ENCODE measurements at places on chromosomes 12 and 14.
A peak's percentile ranks its signal among the peaks of the same experiment; 100 is the strongest.

DNA sequence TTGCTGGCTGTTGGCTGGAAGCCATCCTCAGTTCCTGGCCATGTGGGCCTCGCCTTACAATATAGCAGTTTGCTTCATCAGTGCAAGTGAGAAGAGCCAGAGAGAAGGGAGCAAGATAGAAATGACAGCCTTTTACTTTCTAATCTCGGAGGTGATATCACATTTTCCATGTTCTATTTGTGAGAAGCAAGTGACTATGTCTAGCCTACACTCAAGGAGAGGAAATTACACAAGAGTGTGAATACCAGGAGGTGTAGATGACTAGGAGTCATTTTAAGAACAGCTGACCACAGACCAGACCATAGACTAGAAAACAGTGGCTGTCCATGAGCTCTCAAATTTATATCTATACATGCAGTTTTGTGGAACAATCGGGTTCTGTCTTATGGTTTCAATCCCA is 163.0 kb upstream of the NRXN3 start:
- DNase-seq = no peak

GRCh38 chr14:21612324-21612723 is 22.4 kb downstream of the OR10G2 start:
- no peak for DNase-seq

DNA sequence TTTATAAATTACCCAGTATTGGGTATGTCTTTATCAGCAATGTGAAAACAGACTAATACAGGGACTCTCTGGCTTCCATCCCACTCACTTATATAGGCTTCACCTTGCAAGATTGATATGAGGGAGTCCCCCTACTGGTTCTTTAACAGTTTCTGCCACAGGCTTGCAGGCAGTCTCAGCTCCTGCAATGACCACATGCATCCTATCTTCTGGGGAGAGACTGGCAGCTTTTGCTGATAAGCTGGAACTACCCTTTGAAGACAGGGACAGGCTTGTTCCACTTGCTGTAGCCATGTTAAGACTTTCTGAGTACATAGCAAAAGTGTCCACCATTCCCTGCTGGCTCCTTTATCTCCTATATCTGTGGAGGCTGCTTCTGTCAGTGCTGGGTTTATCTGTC is 531.7 kb upstream of the FLRT2 start:
- no peak for DNase-seq

DNA sequence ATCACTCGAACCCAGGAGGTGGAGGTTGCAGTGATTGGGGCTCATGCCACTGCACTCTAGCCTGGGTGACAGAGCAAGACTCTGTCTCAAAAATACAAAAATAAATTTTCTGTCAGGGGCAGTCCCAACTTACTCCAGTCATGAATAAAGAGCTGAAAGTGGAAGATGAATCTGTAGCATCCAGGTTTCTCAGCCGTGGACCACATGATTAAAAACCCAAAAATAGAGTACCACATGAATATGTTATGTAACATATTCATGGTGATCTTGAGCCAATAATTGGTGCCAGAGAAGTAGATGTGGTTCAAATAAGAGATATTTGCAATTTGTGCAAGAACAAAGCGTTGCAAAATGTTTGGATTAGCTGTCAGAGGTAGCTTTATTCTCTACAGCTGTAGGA is 23.1 kb downstream of the SPIC start:
- DNase-seq = no peak

DNA sequence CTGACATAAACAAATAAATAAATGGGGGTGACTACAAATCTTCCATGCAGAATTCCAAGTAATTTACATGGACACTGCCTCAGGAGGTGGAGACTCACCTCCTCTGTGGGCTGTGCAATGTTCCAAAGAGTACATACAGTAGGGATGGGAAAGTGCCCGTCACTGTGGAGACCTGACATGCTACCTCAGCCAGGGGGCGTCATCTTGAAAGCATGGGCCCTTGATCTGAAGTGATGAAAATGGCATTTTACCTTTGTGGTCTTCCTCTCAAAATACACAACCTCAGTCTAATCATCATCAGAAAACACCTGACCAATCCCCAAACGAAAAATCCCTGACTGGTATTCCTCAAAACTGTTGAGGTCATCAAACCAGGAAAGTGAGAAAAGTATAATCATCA is 48.4 kb downstream of the ANAPC7 start:
- DNase-seq = no peak

DNA sequence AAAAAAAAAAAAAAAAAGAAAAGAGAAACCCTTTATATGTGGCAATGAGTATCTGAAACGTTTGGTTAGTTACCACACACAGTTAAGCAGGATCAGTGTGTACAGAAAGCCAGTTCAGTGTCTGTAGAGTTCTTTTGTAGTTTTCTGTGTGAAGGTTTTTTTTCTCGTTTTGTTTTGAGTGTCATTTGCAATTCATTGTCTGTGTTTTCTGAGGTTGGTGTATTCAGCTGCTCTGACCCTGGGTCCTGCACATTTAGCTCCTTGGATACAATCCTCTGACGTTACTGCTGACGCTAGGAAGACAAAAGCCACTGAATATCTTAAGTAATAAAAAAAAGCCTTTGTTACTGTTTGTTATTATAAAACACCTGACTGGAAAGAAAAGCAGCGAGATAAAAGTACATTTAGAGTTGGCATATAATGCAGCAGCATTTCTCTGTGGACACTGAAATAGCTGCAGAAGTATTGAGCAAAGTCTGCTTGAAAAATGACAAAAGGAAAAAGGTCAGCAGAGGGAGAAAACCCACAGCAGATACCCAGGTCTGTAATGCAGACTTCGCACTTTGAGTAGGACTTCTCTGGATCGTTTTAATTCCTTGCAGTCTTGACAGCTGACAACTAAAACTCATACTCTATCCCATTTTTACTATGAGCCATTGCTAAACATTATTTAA is 89.0 kb downstream of the POLR3B start:
- DNase-seq = no peak

GRCh38 chr12:58922849-58923248 is 2.5 kb upstream of the LRIG3 start:
- DNase-seq = no peak

GRCh38 chr12:130960058-130960457 is 6.4 kb downstream of the ADGRD1 start:
- DNase-seq = no peak

DNA sequence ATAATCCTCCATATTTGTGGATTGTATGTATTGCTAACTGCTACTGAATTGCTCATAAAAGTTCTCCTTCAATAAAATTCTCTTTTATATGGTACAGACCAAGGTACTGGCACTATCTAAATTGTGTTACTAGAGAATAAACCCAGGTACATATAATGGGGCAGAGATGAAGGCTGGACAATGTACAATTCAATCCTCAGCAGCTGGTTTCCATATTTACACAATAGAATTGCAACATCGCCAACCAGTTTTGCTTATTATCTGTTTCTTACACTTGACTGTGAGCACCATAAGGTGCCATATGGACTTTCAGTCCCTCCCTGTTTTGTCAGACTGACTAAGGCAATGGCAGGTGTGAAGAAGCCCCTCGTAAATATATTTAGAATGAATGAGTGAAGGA is 18.1 kb downstream of the KITLG start:
- no peak for DNase-seq

GRCh38 chr12:4289231-4289878 is 15.8 kb downstream of the CCND2 start:
- DNase-seq = no peak

- no peak for DNase-seq
These were observed 65.1 kb upstream of the GPATCH2L start for GRCh38 chr14:76086636-76087035.

DNA sequence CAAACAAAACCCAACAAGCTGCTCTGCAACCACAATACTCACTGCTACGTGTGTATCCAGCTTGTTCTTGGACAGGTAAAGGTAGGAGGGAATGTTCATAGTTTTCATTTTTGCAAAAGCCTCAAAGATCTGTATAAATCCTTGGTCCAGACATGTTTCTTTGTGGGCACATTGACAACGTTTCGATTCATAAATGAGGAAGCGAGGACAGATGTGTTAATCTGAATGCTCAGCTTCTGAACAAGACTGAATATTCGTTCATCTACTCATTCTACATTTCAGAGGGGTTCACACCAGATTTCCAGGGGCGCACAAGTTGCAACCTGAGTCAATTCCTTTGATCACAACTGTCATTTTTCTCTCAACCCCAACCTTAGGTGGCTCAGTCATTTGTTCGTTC is 134.4 kb downstream of the LLPH start:
- no peak for DNase-seq

- no peak for DNase-seq
These were observed 56.7 kb downstream of the KIAA0586 start for GRCh38 chr14:58484176-58484575.

GRCh38 chr12:76065917-76066316 is 18.6 kb downstream of the NAP1L1 start:
- no peak for DNase-seq

GRCh38 chr12:117501076-117501869 is 139.8 kb upstream of the NOS1 start:
- no peak for DNase-seq

DNA sequence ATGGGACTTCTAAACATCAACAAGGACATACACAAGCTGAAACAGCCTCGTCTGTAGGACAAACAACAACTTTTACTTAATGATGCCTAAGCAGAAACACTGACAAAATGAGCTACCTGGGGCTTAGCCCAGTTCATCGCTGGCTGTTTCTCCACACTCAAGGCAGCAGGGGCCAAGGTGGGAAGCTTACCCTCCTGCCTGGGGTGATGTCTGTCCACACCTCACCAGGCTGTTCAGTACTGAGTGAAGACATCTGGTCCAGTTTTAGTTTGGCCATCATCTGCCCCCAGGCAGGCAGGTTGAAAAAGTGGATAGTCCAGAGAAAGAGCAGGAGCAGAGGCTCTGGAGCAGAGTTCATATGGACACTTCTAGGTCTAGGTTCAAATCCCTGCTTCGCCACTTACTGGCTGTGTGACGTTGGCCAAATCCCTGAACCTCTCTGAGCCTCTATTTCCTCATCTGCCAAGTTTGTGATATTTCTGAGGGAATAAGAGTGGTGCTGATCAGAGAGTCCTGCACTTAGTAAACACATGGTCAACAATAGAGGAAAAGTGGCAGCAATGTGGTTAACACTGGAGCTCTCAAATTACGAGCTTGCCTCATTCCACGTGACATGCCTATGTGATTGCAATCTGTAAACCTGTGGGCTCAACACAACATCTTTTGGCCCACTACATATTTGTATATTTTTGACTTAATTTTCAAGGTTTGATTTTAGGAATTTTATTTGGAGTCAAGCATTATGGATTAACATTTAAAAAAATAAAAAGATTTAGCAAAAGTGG is 720.1 kb upstream of the TMEM132C start:
- DNase-seq = no peak

DNA sequence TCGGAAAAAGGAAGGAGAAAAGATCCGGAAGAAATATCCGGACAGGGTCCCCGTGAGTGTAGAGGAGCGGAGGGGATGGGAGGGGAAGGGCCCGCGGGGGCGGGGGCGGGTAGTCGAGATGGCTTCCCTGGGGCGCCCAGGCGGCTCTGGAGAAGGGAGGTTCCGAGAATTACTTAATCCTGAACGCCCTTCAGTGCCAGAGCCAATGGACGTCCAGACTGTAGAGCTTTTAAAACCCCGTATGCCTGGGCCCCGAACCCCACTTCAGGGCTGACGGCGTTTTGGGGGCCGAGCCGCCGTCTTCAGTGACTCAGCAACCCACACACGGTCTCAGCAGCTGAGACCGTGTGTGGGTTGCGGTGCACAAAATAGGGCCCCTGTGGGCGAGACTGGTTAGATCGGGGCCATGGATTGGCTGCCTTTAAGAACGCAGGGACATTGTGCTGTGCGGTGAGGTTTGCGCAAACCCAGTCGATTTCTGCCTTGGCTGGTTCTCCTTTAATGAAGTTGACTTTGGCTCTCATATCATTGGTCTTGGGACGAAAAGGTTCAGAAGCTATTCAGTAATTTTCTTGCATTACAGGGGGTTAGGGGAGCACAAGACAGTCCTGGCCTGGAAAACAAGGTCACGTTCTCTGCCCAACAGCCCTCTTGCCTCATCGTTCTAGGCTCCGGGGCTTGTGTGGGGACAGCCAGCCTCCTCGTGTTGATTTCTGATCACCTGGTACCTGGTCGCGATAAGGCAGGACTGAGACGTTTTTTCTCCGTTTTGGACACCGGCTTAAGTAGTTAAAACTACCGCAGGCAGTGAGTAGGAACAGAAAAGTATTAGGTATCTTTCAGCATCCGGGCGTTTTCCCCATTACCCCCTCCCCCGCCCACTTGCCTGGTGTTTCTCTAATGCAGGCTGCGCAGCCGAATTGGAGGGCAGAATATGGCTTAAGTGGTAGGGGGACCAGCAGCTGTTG is 775 bp downstream of the GABARAPL1 start:
- DNase-seq = peak; percentile 30
